ENCODE measurements at places on chromosomes 3 and 15. TPM values are rescaled to one million over a fixed set of nuclear protein-coding genes. Genes with fewer than 3 reads are reported as not detected.

DNA sequence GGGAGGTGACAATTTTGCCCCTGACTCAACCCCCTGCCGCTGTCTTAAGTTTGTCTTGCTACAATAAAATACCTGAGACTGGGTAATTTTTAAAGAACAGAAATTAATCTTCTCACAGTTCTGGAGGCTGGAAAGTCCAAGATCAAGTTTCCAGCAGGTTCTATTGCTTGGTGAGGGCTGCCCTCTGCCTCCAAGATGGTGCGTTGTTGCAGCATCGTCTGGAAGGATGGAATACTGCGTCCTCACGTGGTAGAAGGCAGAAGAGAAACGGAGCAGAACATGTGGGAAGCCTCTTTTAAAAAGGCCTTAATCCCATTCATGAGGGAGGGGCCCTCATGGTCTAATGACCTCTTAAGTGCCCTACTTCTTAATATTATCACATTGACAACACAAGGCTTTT is 87.3 kb upstream of the SNTN start:
- DNase-seq = peak; percentile 2
- H3K4me1 ChIP-seq = no peaks in the 10 kb centered on the region
- H3K36me3 ChIP-seq = no peaks in the 10 kb centered on the region
- no peak overlapping the region for H3K27ac ChIP-seq
- no peak overlapping the region for H3K4me3 ChIP-seq
- peaks cover 26% of the 10 kb centered on the region for H3K27me3 ChIP-seq

- DNase-seq = no peak
- no peaks in the 10 kb centered on the region for H3K36me3 ChIP-seq
- no peaks in the 10 kb centered on the region for H3K27me3 ChIP-seq
Measured at GRCh38 chr15:101204739-101205535, 46.9 kb downstream of the CHSY1 start.

- H3K27me3 ChIP-seq = no peaks in the 10 kb centered on the region
- DNase-seq = no peak
- peaks cover 8% of the 10 kb centered on the region for H3K4me1 ChIP-seq
- H3K4me3 ChIP-seq = no peak overlapping the region
- no peaks in the 10 kb centered on the region for H3K36me3 ChIP-seq
Measured at GRCh38 chr15:35717721-35718120, 171.8 kb upstream of the DPH6 start.

- peaks cover 30% of the 10 kb centered on the region for H3K4me1 ChIP-seq
- no peak for DNase-seq
- H3K36me3 ChIP-seq = peaks cover 11% of the 10 kb centered on the region
Measured at GRCh38 chr3:172174513-172175253, 135.3 kb downstream of the FNDC3B start.

DNA sequence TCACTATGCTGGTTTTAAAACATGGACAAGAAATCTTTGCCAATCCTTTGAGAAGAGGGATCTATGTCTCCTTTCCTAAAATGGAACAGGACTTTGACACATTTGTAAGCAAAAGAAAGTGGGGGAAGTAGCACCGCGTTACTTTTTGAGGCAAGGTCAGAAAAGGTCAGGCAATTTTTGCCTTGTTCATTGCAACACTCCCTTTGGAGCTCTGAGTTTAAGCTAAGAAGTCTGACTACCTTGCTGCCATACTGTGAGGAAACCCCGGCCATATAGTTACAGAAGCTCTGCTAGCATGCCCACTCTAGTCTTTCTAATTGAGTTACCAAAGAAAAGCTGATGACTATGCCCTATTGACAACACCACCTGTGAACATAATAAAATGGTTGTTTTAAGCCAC is 1.4 kb downstream of the FAM227B start:
- no peak overlapping the region for H3K4me3 ChIP-seq
- no peaks in the 10 kb centered on the region for H3K27me3 ChIP-seq
- peak overlapping the region; percentile 25 for H3K27ac ChIP-seq
- no peak for DNase-seq

DNA sequence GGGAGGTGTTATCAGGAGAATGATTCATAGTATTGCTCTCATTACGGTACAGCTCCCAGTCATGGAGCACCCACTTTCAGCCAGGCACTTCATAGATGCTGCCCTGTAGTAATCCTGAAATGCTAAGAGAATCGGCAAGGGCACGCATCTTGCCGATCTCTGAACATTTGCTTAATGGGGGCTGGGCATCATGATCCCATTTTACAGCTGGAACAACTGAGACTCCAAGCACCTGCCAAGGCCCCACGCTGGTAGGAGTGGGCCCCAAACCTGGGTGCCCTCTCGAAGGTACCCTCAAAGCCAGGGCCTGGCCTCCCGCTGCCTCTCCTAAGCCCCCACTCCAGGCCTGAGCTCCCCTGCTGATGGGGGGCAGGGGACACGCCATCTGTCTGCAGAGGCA is 47.3 kb downstream of the RPN1 start:
- no peak overlapping the region for H3K4me3 ChIP-seq
- no peaks in the 10 kb centered on the region for H3K4me1 ChIP-seq
- H3K27me3 ChIP-seq = no peaks in the 10 kb centered on the region

- H3K4me3 ChIP-seq = no peak overlapping the region
- no peak for DNase-seq
- H3K27ac ChIP-seq = peak overlapping the region; percentile 4
- no peaks in the 10 kb centered on the region for H3K36me3 ChIP-seq
Measured at GRCh38 chr3:5116538-5116937, 5.6 kb upstream of the ARL8B start.

GRCh38 chr3:69079269-69080159 is 651 bp downstream of the UBA3 start:
- H3K27me3 ChIP-seq = no peaks in the 10 kb centered on the region
- H3K4me3 ChIP-seq = peak overlapping the region; percentile 82
- DNase-seq = no peak

DNA sequence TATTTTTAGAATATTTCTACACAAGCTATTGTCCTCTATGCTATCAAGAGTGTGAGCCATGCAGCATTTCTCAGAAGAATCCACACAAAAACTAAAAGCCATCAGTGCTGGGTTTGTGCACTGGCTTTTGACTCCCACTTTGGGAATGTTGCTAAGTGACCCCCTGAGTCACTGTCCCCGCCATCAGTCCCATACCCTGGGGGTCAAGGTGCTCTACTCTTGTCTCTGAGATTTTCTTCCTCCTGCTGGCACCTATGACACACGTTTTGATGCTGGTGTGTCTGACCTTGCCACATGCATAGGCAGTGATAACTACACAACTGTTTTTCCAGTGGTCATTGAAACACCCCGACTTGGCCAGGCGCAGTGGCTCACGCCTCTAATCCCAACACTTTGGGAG is 19.8 kb downstream of the CMTM7 start:
- H3K4me3 ChIP-seq = no peak overlapping the region
- H3K4me1 ChIP-seq = peaks cover 22% of the 10 kb centered on the region
- H3K27ac ChIP-seq = no peak overlapping the region
- no peaks in the 10 kb centered on the region for H3K36me3 ChIP-seq

DNA sequence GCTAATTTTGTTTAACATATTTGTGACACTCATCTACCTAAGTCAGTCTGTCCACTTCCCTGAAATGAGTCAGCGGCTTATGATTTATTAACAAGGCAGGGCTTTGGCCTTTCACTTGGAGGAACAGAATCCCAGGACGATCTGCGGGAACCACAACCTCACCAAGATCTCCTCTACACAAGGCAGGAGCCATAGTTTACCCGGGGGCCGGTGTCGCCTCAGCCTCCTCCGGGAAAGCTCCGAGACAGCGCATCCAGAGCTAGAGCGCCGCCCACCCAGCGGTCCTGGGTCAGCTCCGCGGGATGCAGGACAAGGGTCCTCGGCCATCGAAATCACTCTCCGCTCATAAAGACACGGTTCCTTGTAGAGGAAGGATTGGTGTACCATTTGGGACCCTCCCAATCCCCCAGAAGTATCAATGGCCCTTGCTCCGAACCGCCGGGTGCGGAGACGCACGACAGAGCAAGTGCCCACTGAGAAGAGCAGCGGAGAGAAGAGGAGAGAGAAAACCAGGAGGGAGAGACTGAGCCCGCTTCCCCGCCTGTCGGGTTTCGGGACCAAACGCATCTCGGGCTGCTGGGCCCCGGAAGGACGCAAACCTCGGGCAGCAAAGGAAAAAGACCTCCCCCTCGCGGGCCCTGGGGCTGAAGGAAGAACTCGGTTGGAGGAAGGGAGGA is 13.1 kb upstream of the ALCAM start:
- no peak for DNase-seq
- no peaks in the 10 kb centered on the region for H3K27me3 ChIP-seq

- H3K4me3 ChIP-seq = no peak overlapping the region
- no peaks in the 10 kb centered on the region for H3K27me3 ChIP-seq
- no peak for DNase-seq
- no peaks in the 10 kb centered on the region for H3K4me1 ChIP-seq
- H3K27ac ChIP-seq = no peak overlapping the region
Measured at GRCh38 chr3:104349836-104350235, 1016.9 kb upstream of the ALCAM start.

- no peak for DNase-seq
- peaks cover 16% of the 10 kb centered on the region for H3K4me1 ChIP-seq
Measured at GRCh38 chr3:101248736-101249135, 71.6 kb downstream of the IMPG2 start.

DNA sequence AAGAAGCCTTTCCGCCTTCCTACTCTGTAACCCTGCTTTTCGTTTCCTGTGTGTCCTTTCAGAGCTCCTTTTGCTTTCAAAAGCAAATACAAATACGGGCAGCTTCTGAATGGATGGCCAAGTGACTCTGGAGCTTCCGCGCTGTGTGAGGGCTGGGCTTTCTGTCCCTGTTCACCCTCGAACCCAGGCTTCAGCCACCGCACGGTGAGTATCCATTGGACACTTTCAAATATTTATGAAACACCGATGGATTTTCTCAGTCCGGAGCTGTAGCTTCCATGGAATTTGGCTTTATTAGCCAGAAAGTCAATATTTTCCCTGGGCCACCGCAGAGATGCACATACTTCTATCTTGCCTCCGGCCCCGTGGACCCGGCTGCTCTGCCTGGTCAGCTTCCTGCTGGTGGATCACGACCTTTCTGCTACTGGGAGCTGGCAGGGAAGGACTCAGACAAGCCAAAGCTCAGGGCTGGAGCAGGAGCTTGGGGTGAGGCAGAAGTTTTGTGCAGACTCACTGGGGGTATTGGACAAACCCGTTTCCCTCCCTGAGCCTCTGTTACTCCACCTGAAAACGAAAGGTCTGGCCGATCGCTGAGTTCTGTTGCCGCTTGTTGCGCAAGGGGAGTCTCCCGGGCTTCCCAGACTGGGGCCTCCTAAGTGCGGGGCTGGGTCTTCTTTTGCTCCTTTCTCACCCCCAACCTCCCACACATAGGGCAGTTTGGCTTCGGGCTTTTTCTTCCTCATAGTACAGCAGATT is 63.6 kb downstream of the LINGO1 start:
- H3K4me3 ChIP-seq = no peak overlapping the region
- no peaks in the 10 kb centered on the region for H3K27me3 ChIP-seq
- H3K27ac ChIP-seq = no peak overlapping the region
- no peaks in the 10 kb centered on the region for H3K4me1 ChIP-seq

DNA sequence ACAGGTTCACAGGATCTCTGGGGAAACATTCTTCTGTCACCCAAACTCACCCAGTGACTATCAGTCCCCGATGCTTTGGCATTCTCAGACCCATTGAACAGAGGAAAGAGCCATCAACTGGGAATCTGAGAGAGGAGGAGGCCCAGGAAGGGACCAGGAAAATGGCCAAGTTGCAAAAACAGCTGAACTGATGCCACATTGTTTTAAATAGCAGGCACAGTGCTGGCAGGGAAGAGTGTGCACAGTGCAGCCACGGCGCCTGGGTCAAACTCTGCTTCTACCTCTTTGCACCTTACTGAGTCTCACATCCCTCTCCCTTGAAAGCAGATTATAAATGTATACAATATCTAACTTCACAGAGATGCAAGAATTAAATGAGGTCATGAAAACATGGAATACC is 66.4 kb downstream of the SRGAP3 start:
- peaks cover 5% of the 10 kb centered on the region for H3K36me3 ChIP-seq
- no peak overlapping the region for H3K27ac ChIP-seq
- H3K4me1 ChIP-seq = peaks cover 18% of the 10 kb centered on the region
- H3K27me3 ChIP-seq = no peaks in the 10 kb centered on the region
- no peak for DNase-seq
- H3K4me3 ChIP-seq = no peak overlapping the region

DNA sequence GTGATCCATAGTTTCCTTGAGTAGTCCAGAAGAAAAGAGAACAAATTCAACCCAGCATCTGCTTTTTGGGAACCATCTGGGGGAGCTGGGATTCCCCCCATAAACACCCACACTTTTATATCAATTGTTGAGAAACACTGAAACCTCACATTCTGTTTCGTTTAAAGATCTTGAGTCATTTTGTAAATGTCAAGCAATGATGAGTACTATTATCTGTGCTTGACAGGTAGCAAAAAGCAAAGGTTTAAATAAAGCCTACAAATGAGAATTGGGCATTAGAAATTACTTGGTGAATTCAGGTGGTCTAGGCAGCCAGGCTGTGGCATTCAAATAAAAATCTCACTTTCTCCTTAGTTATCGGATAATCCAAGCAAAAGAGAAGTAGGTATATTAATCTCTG is 75.7 kb downstream of the TMEM266 start:
- H3K27me3 ChIP-seq = no peaks in the 10 kb centered on the region
- no peak overlapping the region for H3K27ac ChIP-seq
- DNase-seq = no peak
- H3K4me1 ChIP-seq = no peaks in the 10 kb centered on the region

DNA sequence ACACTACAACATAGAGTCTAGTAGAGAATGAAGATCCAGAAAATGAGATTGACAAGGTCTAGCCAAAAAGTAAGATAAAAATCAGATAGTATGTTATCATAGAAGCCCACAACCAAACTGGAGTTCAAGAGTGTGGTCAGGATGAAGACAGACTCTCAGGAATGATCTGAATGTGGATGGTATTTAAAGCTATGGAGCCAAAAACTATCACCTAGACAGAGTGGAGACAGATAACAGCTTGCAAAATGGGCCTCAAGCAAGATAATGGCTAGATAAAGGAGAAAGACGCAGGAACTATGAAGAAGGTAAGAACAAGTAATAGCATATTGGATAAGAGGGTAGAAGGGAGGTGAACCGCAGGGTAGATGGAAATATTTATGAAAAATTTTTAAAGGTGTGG is 35.4 kb downstream of the ZMAT3 start:
- DNase-seq = no peak
- no peaks in the 10 kb centered on the region for H3K4me1 ChIP-seq
- H3K27me3 ChIP-seq = no peaks in the 10 kb centered on the region
- no peak overlapping the region for H3K4me3 ChIP-seq
- peaks cover 40% of the 10 kb centered on the region for H3K36me3 ChIP-seq
- no peak overlapping the region for H3K27ac ChIP-seq

- DNase-seq = no peak
- H3K4me1 ChIP-seq = no peaks in the 10 kb centered on the region
- no peak overlapping the region for H3K4me3 ChIP-seq
- H3K27me3 ChIP-seq = no peaks in the 10 kb centered on the region
- H3K36me3 ChIP-seq = peaks cover 4% of the 10 kb centered on the region
- no peak overlapping the region for H3K27ac ChIP-seq
Measured at GRCh38 chr15:36926427-36926825, 173.9 kb downstream of the MEIS2 start.

GRCh38 chr15:90482124-90483011 is 47.4 kb upstream of the CRTC3 start:
- H3K27me3 ChIP-seq = no peaks in the 10 kb centered on the region
- no peak overlapping the region for H3K4me3 ChIP-seq
- H3K4me1 ChIP-seq = peaks cover 18% of the 10 kb centered on the region

POLR2M gene
- total RNA-seq = 84.1 TPM

NMNAT3 gene
- total RNA-seq = 1.9 TPM

STARD9 gene
- 2.9 TPM for total RNA-seq

JMJD7 gene
- total RNA-seq = 13.3 TPM

ONECUT1 gene
- total RNA-seq = not detected

ATP2B2 gene
- total RNA-seq = not detected

SLC38A3 gene
- total RNA-seq = not detected

CEMIP gene
- 0.14 TPM for total RNA-seq

WWTR1 gene
- 54.9 TPM for total RNA-seq

TMC3 gene
- total RNA-seq = not detected

MUSTN1 gene
- not detected for total RNA-seq
